ENCODE measurements at places on chromosomes 1 and 21.

DNA sequence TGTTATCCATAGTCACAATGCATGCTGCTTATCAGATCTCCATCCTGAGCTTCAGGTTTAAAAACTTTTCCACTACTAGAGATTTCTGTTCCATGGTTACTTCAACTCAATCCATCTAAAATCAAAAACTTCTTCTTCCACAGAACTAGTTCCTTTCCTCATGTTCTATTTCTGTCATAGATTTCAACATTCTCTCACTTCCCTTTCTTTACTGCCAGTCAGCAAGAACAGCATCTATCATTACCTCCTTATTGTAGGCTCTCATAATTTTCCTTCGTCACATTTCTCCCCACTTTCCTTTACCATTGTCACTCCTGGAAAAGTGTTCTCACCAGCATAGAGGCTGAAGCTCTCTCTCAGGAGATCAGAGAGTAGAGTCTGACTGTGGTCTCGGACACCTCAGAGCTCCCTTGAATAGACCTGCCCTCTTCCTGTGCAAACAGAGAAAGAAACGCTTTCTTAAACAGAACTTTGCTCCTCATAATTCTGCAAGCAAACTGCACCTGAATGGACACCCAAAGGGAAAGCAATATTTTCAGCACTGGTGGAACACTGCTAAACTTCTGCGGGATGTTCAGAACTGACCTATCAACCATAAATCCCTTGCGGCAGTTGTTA lies 48.7 kb upstream of the KIRREL1 start:
- no peak for ATAC-seq

GRCh38 chr21:16708101-16708835 lies 804.6 kb upstream of the CXADR start:
- peak; percentile 46 for ATAC-seq

DNA sequence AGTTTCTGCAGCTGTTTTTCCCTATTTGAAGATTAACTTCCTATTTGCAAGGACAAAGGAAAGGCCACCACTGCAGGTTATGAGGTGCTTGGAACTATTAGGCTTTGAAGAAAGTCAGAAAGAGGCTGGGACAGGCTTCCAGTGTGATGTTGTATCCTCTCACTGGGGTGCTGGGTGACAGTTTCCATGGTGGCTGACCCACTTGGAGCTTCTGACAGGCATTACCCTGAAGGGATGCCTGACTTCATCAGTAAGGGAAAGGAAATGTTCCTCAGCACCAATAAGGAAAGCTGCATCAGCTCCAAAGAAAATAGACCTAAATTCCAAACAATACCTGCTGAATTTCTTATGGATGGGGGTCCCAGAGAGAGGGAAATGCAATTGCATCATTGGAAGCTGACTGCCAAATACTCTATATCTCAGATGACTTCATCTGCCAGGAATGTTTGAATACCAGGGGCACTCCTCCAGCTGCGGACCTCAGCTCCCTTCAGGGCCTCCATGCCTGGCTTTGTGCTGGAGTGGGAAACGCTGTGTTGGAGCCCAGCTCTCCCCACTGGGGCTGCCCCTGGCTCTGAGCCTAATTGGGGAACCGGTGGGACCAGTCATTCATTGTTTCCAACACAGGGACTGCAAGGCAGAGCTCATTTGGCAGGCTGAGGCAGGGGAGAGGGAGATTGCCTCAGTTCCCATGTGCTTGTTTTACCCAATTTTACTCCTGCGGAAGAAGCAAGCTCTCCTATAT lies 76.6 kb downstream of the RGL1 start:
- ATAC-seq: peak; percentile 56

DNA sequence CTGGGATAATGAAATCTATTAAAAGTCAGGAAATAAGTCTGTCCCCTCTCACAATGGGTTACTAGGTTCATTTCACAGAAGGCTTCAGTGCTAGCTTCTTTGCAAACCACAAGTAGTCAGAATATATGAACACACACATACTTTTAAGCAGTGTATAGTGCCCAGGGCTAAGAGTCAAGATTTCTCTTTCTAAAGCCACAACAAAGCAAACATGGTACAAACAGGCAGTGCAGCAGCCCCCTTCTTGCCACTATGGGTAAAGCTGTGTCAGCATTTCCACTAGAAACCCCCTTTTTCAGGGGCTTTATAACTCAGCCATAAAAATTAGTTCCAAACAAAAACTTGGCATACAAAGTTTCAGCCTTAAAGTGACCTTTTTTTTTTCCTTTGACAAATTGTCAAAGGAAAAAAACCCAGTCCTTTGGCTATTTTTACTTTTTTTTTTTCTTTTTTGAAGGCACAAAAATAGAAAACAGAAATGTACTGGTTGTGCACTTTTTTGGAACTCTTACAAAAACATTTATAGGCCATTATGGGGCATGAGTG lies 315.4 kb downstream of the LMO4 start:
- no peak for ATAC-seq

- no peak for ATAC-seq
Observed at GRCh38 chr1:149916193-149916897, 1.3 kb downstream of the SV2A start.

DNA sequence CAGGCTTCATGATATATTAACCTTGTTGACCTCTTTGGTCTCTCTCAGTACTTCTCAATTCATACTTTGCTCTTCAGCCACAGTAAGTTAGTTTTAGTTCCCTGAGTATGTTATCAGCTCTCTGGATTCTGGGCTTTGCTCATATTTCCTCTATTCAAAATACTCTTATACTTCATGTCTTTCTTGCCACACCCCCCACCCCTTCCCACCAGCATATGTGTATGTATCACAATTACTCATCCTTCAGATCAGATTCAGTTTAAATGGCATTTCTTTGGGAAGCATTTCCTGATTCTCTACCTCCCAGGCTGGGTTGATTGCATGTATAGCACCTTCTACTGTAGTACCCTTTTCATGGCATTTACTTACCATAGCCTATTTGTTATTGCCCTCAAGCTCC lies 28.3 kb downstream of the SLC30A7 start:
- ATAC-seq: no peak

GRCh38 chr1:177799746-177800145 lies 170.1 kb downstream of the SEC16B start:
- ATAC-seq: no peak
